RPMI7951 (cell line): ENCODE measurements at places on chromosomes 4 and X. TPM values are rescaled to one million over a fixed set of nuclear protein-coding genes. Genes with fewer than 3 reads are reported as not detected.

GRCh38 chrX:114999906-115000305, 17.5 kb downstream of the IL13RA2 start:
- no peak for DNase-seq

The RNF150 gene
- total RNA-seq, result 0.68 and 0.96 TPM in 2 replicates

DNA sequence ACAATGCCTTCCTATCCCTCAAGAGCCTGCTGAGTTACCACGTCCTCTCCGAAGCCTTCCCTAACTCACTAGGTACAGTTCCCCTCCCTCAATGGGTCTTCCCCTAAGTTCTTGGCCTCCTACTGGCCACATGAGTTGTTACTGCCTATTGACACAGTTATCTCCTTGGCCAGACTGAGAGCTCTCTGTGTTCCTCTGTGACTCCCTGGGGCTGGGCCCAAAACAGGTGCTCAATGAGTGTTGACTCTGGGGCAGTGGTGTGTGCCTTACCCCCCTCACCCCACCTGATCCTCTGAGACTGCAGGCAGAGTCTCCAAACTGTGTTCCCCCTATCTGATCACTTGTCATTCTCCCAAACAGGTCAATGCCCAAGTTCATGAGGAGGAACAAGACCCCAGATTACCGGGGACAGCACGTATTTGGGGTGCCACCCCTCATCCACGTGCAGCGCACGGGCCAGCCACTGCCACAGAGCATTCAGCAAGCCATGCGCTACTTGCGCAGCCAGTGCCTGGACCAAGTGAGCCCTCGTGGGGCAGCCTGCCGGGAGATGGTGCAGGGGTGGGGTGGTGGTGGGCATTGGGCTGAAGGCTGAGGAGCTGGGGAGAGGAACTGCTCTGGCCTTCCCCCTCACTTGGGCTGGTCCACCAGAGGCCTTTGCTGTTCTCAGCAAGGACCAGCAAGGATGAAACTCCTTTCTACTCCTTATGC, 72.6 kb downstream of the STARD8 start:
- DNase-seq, result peak; percentile 13

DNA sequence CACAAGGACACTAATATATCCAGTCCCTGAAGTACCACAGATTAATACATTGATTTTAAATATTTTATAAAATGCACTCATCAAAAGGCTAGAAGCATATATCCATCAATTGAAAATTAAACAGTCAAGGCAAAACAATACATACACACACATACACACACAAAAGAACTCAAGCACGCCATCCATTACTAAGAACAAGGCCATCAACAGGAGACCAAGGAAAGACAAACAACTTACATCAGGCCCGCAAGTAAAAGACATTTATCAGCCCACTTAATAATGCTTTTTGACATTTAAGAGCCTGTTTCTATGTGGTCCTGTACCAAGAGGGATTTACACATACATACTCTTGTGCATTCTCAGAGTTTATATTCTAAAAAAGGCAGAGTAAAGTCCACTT, 50.0 kb upstream of the ZNF827 start:
- DNase-seq, result no peak

DNA sequence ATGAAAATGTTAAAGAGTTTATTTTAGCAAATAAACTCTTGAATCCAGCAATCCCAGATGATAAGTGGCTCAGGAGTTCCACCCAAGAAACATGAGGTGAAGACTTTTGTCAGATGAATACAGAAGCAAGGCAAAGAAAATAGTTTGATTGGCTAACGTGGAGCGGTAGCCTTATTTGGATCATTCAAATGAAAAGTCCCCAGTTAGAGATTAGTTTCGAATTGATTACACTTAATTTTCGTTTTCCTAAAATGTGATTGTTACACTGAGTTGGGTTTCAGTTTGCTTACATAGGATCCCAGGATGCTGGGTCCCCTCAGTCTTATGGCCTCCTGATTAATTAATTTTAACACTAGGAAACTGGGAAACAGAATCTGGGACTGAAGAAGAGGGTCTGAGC, 76.4 kb upstream of the RPA4 start:
- DNase-seq, result no peak

DNA sequence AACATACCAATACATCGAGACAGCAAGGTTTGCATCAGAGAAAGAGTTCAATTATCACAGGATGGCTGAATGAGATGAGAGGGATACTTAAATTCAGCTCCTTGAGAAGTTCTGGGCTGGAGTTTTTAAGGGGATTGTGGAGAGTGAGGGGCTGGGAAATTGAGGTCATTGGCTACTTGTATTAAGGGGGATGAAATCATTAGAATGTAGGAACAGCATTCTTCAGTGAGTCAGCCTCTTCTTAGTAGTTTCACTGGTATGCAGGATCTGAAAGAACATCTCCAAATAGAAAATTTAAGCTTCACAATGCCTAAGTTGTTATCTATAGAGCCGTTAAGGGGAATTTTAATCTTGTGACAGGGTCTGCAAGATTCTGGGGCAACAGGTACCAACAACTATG, 211.6 kb upstream of the TAPT1 start:
- DNase-seq, result no peak

The NAA11 gene
- total RNA-seq, result 0.36 and 1.1 TPM in 2 replicates

- DNase-seq, result no peak
Measured at GRCh38 chr4:152935143-152935542, 980 bp upstream of the FHDC1 start.

The AKAP14 gene
- total RNA-seq, result not detected in 2 replicates

DNA sequence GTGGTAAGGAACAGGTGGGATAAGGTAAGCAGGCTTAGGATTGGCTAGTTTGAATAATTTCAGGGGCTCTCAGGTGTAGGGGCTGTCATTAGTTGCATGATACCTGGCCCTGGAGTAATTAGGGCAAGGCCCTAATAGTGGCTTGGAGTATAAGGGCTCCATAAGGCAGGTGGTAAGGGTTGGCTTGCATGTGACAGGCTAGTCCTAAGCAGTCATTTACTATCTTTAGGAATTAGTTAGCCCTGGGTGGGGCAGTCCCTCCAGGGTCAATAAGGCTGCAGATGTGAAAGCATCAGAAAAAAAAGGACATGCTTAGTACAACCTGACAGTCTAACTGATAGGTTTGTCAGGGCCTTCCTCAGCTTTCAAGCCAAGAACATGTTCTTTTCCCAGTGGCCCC, 7.8 kb upstream of the TMPRSS11D start:
- no peak for DNase-seq

DNA sequence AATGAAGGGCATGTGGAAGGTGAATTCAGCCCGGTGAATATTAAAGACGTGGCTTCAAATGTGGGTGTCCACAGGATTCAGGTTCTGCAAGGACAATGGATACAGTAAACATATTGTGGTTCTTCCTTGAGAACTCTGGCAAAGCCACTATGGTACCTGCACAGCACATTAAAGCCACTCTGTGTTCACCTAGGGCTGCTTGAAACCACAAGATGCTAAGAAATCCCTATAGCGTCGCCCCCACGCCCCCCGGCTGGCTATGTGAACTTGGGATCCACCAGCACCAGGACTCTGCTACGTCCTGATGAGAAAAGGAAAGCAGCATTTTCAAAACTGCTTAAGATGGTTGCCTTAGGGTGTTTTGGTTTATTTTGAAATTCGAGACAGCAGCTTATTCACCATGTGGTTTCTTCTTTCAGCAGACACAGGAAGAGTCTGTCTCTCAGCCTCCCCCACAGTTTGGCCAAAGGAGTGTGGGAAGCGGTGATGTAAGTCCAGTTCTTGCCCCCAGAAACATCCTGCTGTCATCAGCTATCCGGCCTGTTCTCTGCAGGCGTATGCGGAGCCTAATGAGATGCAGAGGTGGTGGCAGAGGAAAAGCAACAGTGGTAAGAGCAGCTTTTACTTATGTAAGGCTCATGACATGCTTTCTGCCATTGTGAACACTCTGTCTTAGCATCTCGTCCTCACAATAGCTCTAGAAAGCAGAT, 111.5 kb downstream of the AFAP1 start:
- peak; percentile 99 for DNase-seq

- DNase-seq, result peak; percentile 42
Measured at GRCh38 chrX:75746891-75747639, 38.0 kb downstream of the MAGEE2 start.

GRCh38 chr4:170035231-170035630, 9.0 kb upstream of the MFAP3L start:
- no peak for DNase-seq

GRCh38 chr4:112075129-112075753, 70.0 kb upstream of the FAM241A start:
- peak; percentile 59 for DNase-seq

The UGT2B7 gene
- 0.10 TPM in 1 of 2 replicates, not detected in the other for total RNA-seq

- no peak for DNase-seq
Measured at GRCh38 chr4:90127706-90128345, 632 bp downstream of the CCSER1 start.

The TBC1D14 gene
- total RNA-seq, result 23.3 and 28.4 TPM in 2 replicates

The TMPRSS11D gene
- not detected in 2 replicates for total RNA-seq

DNA sequence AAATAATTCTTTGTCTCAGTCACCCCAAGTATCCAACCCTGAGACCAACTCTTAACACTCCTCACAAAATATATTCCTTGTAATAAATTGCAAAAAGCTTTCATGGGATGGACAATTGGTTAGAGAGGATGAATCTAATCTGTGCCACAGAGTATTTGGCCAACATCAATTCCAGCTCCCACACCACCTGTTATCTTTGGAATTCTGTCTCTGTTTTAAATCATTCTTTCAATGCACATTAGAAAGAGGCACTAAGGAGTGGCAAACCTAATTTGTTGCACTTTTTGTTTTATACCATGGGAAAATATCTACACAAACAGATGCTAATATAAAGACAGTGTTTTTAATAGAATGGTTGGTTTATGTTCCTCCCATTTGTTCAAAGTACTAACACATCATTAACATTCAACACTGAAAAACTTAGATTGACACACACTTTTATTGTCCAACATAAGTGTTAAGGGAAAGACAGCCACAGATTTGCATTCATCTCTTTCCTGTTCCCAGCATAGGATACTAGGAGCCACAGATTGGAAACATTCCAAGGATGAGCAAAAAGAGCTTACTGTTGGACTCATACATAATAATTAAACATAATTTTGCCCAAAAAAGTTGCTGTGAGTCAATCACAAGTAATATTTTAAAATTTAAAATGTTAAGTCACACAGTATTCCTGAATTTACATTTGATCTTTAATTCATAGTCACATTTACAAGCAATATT, 116.4 kb downstream of the PPA2 start:
- DNase-seq, result no peak

GRCh38 chrX:73944563-73944908, 359.4 kb upstream of the ZCCHC13 start:
- peak; percentile 14 for DNase-seq

GRCh38 chr4:97475621-97476020, 667.7 kb downstream of the STPG2 start:
- DNase-seq, result no peak

The SLC2A9 gene
- 0.49 TPM in 1 of 2 replicates, not detected in the other for total RNA-seq

The CTAG2 gene
- total RNA-seq, result 0.29 TPM in 1 of 2 replicates, not detected in the other

DNA sequence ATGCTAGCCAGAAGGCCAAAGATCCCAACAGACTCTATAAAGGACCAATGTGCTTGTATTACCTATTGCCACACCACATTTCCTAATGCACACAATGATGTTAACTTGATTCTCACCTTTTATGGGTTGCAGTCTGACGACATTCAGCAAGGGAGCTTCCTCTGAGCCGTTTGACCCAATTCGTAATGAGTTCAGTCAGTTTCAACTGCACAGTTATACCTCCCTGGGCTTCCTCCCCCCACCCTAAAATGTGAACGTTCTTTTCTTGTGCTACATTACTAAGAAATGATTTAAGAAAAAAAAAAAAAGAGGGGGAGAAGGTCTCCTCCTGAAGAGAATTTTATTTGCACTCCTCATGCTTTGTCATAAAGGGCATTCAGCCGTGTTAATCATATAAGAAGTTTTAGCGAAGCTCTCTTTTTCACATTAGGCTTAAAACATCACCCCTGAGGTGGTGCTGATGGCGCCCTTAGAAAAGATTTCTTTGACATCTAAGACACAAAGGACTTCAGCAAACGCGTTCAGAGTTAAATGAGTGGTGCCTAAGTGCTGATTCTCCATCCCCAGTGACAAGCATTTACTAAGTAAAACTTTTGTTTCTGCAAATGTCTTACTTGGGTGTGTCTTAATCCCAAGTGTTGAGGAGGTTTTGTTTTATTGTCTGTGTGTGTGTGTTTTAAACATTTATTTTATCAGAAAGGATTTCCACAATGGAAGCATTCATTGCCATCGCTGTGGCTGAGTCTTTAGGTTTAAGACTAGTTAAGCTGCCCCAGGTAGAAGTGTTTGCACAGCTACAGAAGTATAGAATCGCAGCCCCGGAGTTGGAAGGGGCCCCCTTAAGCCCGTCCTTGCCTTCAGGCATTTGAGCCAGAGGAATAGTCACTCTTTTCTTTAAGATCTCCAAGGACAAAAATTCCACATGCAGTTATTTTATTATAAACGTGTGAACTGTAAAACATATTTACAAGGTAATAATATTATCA, 15.2 kb upstream of the GPC3 start:
- DNase-seq, result no peak

- peak; percentile 59 for DNase-seq
Measured at GRCh38 chr4:15378062-15378461, 49.8 kb upstream of the C1QTNF7 start.

GRCh38 chr4:94603170-94603747, 151.5 kb downstream of the PDLIM5 start:
- peak; percentile 81 for DNase-seq

DNA sequence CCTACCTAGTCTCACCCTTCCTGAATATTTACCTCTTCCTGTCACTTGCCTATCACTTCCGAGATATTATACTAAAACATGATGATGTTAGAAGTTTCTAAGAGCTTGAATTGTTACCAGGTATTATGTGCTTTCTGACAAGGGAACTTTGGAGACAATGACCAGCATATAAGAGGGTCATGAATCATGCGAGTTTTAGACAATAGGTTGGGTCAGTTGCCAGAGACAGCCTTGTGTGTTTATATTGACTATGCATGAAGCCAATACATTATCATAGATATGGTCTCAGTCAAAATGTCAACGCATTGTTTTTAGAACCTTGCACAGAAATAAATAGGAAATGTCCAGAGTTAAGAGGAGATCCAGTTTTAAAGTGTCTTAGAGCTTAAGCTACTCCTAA, 116.8 kb downstream of the KLHL4 start:
- no peak for DNase-seq

DNA sequence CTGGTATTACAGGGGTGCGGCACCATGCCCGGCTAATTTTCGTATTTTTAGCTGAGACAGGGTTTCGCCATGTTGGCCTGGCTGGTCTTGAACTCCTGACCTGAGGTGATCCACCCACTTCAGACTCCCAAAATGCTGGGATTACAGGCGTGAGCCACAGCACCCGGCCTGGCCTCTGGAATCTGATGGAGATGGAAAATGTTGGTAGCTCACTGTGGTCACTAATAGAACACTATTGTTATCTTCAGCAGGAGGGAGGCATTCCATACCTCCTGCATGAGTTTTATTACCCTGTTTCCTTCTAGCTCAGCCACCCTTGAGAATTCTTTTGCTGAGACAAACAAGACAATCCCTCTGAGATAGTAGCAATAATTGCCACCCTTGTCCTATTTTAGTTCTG, 105.0 kb downstream of the SHROOM3 start:
- no peak for DNase-seq
